Mesenteric fat pad (tissue), 1 donor: ENCODE measurements at places on chromosomes 3 and 15. TPM values are rescaled to one million over a fixed set of nuclear protein-coding genes. Genes with fewer than 3 reads are reported as not detected.

GRCh38 chr3:65963787-65964677 is 74.7 kb downstream of the MAGI1 start:
- no peak for DNase-seq

DNA sequence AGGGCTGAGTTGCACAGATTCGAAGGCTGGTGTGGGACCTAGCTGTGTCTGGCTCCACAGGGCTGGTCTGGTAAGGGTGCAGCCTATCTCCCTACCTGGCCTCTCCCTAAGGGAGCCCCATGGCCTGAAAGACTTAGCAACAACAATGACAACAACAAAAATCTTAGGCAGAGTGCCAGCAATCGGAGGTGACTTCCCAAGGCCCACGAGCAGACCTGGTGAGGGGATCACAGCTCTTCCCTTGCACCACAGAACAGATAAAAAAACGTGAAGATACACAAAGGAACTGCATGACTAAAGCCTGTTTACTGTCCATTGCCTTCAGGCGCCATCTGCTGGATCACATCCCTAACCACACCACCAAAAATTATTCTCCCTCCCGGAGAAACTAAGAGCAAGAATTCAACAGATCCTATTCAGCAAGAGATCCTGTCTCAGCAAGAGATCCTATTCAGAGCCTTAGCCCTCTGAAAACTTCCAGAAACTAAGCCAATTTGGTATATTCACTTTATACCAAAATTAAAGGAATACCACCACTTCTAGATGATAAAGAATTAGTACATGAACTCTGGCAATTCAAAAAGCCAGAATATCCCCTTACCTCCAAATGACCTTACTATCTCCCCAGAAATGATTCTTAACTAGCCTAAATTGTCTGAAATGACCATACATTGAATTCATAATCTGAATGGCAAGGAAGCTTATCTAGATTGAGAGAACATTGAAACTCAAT is 24.1 kb upstream of the OR5K4 start:
- DNase-seq, result no peak

DNA sequence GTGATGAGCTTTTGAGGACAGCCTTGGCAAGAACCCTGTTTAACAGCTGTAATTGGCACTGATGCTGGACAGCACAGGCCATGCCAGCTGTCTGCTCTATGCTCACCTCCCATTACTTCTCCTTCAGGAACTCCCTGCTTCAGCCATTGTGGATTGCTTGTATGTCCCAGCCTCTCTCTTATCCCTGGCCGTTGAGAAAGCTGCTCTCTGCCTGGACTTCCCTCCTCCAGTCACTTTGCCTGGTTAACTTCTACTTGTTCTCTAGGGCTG is 444.5 kb downstream of the EPHB1 start:
- DNase-seq, result no peak

DNA sequence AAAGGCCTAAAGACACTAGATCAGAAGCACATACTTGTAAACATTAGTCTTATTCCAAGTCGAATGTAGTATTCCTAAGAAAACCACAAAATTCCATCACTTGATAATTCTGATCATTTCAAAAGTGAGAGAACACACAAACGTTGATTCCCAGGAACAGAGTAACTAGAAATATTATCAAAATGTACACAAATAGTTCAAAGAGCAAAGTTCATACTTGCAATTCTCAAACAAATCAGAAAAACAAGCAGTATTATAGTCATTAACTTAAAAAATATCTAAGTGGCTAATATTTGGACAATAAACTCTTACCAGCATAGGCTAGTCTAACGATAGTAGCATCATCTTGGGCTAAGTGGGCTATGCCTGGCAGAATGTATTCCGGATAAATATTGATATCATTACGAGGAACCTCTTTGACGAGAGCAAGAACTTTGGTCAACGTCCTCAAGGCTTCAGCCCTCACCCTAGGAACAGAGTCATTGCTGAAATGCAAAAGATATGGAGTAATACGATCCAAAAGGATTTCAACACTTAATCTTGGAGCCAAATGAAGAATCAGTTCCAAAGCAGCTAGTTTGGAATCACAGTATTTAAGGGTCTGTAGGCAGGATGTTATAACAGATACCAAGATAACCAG is 13.3 kb downstream of the PIK3R4 start:
- no peak for DNase-seq

DNA sequence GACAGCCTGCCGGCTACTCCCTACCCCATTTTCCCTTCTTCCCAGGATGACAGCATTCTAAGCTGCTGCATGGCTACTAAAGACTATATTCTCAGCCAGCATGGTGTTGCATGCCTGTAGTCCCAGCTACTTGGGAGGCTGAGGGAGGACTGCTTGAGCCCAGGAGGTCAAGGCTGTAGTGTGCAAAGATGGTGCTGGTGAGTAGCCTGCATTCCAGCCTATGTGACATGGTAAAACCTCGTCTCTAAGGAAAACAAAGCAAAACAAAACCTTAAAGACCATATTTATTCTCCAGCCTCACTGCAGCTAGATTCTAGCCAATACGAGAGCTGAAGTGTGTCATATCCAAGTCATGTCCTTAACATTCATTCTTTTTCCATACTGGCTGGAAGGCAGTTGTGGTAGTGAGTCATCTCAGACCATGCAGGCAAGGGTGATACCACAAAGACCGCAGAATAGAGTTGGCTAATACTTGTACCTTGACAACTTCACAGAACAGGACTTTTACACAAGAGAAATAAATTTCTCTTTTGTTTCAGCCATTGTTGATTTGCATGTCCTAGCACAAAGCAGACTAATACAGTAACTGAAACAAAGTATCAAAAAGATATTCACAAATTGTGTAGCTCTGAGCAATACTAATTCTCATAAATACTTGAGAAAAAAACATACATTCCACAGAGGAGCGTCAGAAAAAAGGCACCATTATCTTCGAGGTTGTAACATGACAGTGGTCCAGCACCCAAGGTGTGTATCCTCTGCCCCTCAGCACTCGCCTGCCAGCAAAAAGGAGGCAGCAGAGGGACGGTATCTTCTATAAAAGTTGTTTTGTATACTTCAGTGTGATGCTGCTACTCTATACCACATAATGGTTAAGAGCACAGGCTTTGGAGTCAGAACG is 14.8 kb downstream of the PBRM1 start:
- no peak for DNase-seq

GRCh38 chr3:163347944-163348343 is 1730.4 kb downstream of the SI start:
- DNase-seq, result no peak

CKMT1A gene
- 2.6 TPM for total RNA-seq

- peak; percentile 57 for DNase-seq
Observed at GRCh38 chr3:10002951-10003350, 16.3 kb upstream of the EMC3 start.

DNA sequence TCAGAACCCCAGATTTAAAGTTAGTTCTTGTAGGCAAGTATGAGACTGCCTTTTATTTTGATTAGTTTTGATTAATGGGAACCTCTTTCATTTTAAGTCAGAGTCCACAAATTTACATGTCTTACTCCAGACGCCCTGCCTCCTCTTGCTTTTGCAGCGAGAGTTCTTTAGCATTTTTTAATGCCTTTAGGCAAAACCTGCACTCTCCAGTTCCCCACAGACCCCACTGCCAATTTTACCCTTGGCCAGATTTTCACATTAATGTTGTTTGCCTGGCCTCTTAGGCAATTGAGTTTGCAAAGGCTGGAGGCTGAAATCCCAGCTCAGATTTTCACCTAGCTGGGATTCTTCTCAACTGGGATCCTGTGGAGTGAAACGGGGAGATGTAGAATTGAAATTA is 85.8 kb downstream of the GAP43 start:
- DNase-seq, result no peak

ANKRD63 gene
- total RNA-seq, result not detected

SLC12A1 gene
- not detected for total RNA-seq

DNA sequence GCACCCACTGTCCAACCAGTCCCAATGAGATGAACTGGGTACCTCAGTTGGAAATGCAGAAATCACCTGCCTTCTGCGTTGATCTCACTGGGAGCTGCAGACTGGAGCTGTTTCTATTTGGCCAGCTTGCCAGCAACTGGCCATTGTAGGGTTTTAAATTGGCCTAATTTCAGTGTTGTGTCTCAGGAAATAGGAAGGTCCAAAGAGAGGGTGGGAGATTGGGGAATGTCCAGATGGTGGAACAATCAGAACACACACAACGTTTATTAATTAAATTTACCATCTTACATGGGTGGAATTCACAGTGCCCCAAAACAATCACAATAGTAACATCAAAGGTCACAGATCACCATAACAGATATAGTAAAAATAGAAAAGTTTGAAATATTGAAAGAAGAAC is 189.5 kb downstream of the ZNF385D start:
- no peak for DNase-seq

DNA sequence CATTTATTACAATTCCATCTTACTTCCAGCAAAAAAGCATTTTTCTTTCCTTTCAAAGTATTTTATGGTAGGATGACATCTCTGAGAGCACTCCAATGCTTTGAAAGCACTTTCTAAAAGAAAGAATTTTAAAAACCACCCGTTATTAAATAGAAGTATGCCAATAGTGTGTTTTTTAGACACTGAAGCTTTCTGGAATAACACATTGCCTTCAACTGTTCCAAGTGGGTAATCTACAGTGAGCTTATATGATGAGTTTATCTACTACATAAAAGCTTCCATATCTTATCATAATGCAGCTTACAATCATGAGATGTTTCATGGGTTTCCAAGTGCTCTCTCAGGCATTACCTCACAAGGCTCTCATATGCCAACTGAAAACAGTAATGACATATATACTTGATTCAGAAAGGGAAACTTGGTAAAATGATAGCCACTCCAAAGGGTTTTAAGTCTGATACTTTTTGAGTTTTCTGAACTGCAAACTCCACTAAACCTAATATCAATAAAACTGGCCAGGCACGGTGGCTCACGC is 14.1 kb downstream of the CMTM6 start:
- DNase-seq, result no peak

IL16 gene
- 21.8 TPM for total RNA-seq

- no peak for DNase-seq
Observed at GRCh38 chr3:17967953-17968607, 225.6 kb upstream of the TBC1D5 start.

- no peak for DNase-seq
Observed at GRCh38 chr3:157816896-157817295, 289.3 kb downstream of the SHOX2 start.

DNA sequence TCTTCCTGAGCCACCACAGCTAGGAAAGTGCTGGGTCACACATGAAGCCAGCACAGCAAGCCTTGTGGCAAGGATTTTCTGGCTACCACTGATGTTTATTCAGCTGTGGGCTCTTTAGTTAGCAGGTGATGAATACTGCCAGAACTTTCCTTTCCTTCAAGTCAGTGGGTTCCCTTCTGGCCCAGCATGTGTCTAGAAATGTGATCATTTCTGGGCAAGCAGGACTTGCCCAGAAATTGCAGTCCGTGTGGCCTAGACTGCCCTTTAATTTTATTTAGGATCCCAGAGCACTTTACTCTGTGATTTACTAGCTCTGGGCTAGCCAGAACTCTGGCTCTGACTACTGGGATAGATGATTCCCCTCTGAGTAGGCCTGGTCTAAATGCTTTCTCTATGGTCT is 397.5 kb downstream of the ZIC4 start:
- no peak for DNase-seq

DNA sequence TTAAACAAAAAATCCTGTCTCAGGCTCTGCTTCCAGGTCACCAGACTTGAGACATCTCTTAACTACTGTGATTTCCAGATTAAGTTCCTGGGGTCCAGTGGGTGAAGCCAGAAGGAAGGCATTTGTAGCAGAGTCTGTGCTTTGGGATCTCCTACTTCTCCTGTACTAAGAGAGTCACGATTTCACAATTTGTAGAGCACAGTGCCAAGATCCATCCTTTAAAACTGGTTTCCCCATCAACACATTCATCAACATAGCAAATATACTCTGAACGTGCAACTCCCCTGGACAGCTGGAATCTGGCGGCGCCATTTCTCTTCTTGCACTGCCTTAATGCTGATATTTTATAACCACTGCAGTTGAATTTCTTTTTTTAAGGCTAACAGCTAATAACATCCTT is 33.2 kb downstream of the CDCP1 start:
- DNase-seq, result no peak

- no peak for DNase-seq
Observed at GRCh38 chr3:133037436-133037835, 755 bp upstream of the TMEM108 start.

GRCh38 chr15:51803965-51804364 is 25.5 kb upstream of the TMOD3 start:
- DNase-seq, result no peak

GRCh38 chr3:144055604-144056003 is 84.0 kb downstream of the DIPK2A start:
- DNase-seq, result no peak

DNA sequence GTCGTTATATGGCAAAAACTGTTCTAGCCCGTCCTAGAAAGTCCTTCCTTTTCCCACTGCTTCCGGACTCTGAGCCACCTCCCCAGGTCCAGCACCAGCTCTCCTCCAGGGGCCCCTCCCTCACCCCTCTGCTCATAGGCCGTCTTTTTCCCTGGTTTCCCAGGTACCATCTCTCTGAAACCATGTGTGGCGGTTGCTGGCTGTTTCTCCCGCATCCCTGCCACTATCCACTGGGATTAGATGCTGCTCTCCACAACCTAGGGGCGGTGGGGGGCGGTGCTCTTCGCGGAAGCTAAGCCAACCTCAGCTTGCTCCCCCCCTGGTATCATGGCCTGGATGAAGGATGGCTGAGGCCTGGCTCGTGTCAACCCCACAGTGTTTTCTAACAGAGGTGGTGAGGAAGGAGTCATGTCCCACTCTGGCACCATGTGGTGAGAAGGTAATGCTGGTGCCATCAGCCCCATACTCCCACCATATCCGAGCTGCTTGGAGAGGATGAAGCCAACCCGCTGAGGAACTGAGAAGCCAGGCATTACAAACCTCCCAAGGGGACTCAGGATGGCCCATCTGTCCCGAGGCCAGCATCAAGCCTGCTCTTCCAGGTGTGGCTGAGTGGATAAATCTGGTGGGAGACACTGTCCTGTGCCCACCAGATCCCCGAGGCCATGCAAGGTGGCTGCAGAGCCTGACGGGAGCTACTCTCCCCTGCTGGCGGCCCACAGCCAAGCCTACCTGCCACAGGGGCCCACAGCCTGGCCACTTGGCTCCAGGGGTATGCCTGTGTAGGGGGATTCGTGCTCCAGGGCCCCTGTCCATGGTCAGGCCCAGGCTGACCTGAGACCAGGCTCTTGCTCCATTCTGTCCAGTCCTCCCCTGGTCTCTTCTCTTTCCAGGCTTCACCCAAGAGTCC is 27.9 kb upstream of the SLC41A3 start:
- peak; percentile 60 for DNase-seq

DNA sequence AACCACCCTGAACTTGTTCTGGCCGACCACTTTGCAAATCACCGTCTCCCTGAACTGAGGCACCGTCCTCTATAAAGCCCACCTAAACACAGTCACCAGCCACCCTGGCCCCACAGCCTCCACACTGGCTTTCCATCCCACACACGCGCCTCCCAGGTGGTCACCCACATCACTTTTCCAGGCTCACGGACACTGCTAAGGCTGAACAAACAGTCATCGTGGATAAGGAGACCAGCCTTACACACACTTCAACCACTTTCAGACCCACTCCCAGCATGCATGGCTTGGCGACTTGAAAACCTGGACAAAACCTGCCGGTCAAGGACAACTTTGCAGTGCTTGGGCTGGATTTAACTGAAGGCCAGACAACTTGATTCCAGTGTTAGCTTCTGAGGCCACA is 8.4 kb downstream of the CHSY1 start:
- DNase-seq, result no peak

KBTBD13 gene
- not detected for total RNA-seq
